ENCODE measurements at places on chromosomes 13 and 19.

GRCh38 chr19:14175351-14175792 lies 30.6 kb downstream of the ADGRL1 start:
- DNase-seq: no peak

DNA sequence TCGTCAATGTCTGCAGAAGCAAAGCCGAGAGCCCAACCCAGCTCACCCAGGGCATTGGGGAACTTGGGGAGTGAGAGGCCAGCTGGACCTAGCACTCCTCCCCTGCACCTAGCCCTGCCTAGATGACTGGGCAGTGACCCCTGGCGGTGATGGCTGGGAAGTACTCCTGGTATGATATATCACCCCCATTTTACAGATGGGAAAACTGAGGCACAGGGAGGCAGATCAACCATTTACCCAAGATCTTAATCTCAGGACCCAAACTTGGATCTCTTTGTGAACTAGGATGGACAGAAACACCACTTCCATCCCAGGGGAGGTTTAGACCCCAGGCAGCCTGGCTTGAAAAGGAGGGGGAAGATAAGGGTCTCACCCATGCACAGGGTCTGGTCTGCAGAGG lies 43.5 kb downstream of the CCL25 start:
- DNase-seq: no peak

GRCh38 chr19:33300894-33301143 lies 1.5 kb downstream of the CEBPA start:
- DNase-seq: no peak

GRCh38 chr13:94550062-94550738 lies 45.8 kb downstream of the TGDS start:
- no peak for DNase-seq

DNA sequence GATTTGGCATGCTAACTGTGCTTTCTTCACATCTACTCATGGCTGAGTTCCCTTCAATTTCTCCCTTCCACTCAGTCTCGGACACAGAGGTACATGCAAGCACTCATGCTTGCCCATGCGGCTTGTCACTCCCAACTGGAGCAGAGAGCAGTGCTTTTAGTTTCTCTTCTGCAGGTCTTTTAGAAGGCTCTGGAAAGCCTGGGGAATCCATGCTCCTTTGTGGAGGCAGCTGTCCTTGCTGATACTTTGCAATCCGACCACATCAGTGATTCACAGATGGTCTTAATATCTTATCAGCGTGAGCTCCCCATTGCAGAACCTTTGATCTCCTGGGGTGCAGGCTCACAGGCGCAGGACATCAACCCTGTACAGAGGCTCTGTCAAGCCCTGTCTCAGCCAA lies 203.9 kb downstream of the COL4A1 start:
- DNase-seq: no peak

DNA sequence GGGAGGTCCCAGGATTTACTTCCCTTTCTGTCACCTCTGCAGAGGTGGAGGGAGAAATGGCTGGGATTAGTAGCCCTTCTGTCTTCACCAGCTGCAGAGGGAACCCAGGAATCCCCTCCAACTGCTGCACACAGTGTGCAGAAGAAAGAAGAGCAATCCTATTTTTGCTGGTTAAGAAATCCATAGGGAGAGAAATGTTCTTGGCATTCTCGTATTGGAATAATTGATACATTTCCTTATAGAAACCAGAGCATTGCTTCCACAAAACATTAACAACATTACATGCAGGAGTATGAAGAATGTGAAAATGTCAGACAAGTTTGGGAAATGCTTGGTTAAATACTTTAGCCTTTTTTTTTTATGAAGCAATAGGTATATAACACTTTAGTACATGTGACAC lies 48.3 kb upstream of the KLF12 start:
- DNase-seq: no peak

DNA sequence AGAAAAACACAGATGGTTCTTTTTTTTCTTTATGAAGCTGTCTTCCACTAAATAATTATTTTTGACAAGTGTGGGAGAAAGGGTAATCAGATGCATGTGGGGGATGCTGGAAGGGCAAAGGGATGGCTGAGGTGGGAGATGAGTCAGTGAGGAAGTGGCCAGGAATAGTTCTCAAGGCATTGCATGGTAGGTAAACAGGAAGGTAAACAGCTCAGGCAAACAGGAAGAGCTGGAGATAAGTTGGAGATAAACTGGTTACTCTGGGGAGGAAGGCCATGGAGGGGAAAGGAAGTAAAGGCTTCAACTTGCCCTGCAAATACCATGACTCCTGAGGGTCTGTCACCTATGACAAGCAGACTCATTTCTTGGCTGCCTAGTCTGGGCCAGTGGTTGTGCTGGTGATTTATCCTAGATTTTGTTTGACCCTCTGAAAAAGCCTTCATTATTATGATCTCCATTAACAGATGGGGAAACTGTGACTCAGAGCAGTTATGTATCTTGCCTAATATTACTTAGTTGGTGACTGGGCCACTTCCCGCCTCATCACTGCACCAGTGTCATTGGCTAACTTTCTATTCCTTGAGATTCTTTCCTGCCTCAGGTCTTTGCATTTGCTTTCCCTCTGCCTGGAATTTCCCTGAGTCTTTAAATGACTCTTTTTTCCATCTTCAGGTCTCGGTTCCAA lies 17.1 kb downstream of the ACTL9 start:
- no peak for DNase-seq

GRCh38 chr13:79481685-79482052 lies 714 bp downstream of the NDFIP2 start:
- no peak for DNase-seq
